Activated CD4-positive, alpha-beta T cell treated with anti-CD3 and anti-CD28 coated beads, Interleukin-2, amount 50 U/mL, for 1 hour (primary cell): ENCODE measurements at places on chromosomes 4 and X.

DNA sequence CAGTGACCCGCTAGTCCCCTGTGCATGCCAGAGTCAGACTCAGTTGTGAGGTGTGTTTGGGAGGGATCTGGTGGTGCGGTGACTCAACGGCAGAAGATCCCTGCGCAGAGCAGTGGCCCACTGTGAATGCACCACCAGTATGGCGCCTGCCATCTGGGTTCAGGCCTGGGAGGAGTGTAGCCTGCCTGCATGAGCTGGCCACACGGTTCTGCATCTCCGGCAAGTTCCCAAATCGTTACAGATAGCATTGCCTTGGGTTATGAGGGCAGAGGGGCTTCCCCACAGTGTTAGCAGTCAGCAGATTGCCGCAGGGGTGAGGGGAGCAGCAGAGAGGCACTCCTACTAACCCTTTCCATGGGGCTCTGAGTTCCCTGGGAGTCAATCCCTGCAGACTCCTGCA is 629.6 kb downstream of the TLL1 start:
- DNase-seq, result no peak

- no peak for DNase-seq
Measured at GRCh38 chr4:137866671-137867070, 334.4 kb upstream of the PCDH18 start.

GRCh38 chrX:112779139-112779538 is 61.5 kb downstream of the AMOT start:
- no peak for DNase-seq

DNA sequence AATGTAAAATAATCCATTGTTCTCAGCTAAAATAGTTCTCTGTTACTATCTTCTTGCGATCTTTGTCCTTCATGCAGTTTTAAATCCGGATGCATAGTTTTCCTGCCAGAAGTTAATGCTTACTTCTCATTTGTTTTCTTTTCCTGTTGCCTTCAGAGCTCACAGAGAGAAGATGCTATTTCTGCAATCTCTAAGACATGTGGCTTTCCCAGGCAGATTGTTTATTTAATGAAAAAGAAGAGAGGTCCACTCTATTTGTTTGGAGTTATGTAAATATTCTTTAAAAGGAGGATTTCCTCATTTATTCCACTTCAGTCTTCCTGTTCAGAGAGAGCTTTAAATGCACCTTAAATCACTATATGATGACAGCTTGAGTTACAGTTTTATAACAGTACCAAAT is 39.3 kb upstream of the HPGD start:
- no peak for DNase-seq
